Vein endothelial cell (primary cell): ENCODE measurements at places on chromosomes 11 and 22. TPM values are rescaled to one million over a fixed set of nuclear protein-coding genes. Genes with fewer than 3 reads are reported as not detected.

ART1 gene
- not detected in 2 replicates for total RNA-seq

ZNF70 gene
- 5.7 and 7.2 TPM in 2 replicates for total RNA-seq

SFI1 gene
- 13.9 and 16.0 TPM in 2 replicates for total RNA-seq

C1QTNF5 gene
- 79.7 and 111 TPM in 2 replicates for total RNA-seq

NLRP6 gene
- total RNA-seq: not detected in 2 replicates

C11orf65 gene
- 0.10 and 0.33 TPM in 2 replicates for total RNA-seq

B4GALNT4 gene
- 2.3 and 2.6 TPM in 2 replicates for total RNA-seq

PHF5A gene
- 48.3 and 53.3 TPM in 2 replicates for total RNA-seq

SYT8 gene
- not detected in 2 replicates for total RNA-seq

RPS3 gene
- total RNA-seq: 1,876 and 2,642 TPM in 2 replicates

CAPRIN1 gene
- 227 and 287 TPM in 2 replicates for total RNA-seq

CCDC88B gene
- total RNA-seq: 1.7 and 2.3 TPM in 2 replicates

RTN4RL2 gene
- under 0.01 and 0.19 TPM in 2 replicates for total RNA-seq

C22orf23 gene
- total RNA-seq: 0.10 and 0.98 TPM in 2 replicates

AGBL2 gene
- total RNA-seq: 0.10 and 3.6 TPM in 2 replicates

ZP1 gene
- not detected in 2 replicates for total RNA-seq

POLDIP3 gene
- total RNA-seq: 26.5 and 28.4 TPM in 2 replicates

PKP3 gene
- total RNA-seq: 0.65 and 0.86 TPM in 2 replicates

BRSK2 gene
- 0.33 and 0.48 TPM in 2 replicates for total RNA-seq

EEF1G gene
- 1,284 and 1,362 TPM in 2 replicates for total RNA-seq

OR51B5 gene
- not detected in 2 replicates for total RNA-seq

ISX gene
- total RNA-seq: not detected in 2 replicates

SCGB1D2 gene
- not detected in 2 replicates for total RNA-seq

PUS3 gene
- total RNA-seq: 12.0 and 14.7 TPM in 2 replicates

LRRC32 gene
- total RNA-seq: 35.5 and 44.1 TPM in 2 replicates

FGF4 gene
- not detected in 2 replicates for total RNA-seq

VPREB1 gene
- total RNA-seq: not detected in 2 replicates

CYTH4 gene
- under 0.01 and 0.10 TPM in 2 replicates for total RNA-seq

CARD10 gene
- total RNA-seq: 34.4 and 43.8 TPM in 2 replicates

LYVE1 gene
- total RNA-seq: 5.9 and 37.7 TPM in 2 replicates

ENDOD1 gene
- total RNA-seq: 29.7 and 31.7 TPM in 2 replicates

BCL2L13 gene
- total RNA-seq: 56.3 and 83.0 TPM in 2 replicates

FOLH1 gene
- total RNA-seq: 0.33 TPM in 1 of 2 replicates, not detected in the other

SLC5A1 gene
- not detected in 2 replicates for total RNA-seq

OR5B2 gene
- not detected in 2 replicates for total RNA-seq

TMPRSS4 gene
- not detected in 2 replicates for total RNA-seq
